Eye (tissue), 1 donor: ENCODE measurements at places on chromosomes 3 and 15.

- no peak for DNase-seq
These were observed 80.5 kb upstream of the PLXND1 start for GRCh38 chr3:129686941-129687340.

DNA sequence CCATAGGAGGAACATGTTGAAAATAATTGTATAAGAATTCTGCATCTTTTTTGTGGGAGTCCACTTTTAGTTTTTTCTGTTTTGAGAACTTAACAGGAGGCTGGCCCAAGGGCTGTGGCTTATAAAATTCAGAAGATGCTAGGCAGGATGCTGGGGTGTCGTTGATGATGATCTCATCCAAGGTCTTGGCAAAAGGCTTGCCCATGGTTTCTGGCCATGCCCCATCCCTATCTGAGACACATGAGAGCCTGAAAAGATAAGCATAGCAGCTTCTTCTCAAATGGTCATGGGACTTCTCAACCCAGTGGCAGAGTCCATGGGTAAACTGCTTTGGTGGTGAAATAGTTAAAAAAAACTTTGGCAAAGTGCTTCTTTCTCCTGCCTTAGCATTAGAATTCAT lies 35.2 kb downstream of the CMSS1 start:
- DNase-seq: no peak

- peak; percentile 3 for DNase-seq
These were observed 184.6 kb upstream of the GPR149 start for GRCh38 chr3:154614601-154615000.

GRCh38 chr15:73799466-73799865 lies 46.3 kb upstream of the INSYN1 start:
- no peak for DNase-seq

GRCh38 chr3:126522363-126522788 lies 1.6 kb upstream of the CHST13 start:
- DNase-seq: peak; percentile 89

GRCh38 chr3:80533553-80533952 lies 765.8 kb upstream of the ROBO1 start:
- DNase-seq: no peak

DNA sequence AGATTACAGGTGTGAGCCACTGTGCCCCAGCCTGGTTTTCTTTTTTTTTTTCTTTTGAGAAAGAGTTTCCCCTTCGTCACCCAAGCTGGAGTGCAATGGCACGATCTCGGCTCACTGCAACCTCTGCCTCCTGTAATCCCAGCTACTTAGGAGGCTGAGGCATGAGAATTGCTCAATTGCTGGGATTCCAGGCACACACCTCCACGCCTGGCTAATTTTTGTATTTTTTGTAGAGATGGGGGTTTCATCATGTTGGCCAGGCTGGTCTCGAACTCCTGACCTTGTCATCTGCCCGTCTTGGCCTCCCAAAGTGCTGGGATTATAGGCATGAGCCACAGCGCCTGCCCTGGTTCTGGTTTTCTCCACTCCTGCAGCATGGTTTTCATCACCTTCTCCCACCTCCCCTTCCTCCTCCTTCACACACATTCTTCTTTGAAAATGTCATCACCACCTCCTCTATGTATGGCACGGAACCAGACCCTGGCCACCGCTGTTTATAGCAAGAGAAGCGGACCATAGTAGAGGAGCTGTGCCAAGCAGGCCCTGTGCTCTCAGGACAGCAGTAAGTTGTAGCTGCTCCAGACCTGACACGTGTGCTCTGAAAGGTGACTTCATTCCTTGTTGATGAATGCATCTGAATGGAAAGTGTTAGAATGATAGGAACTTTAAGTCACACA lies 14.6 kb upstream of the AHSG start:
- DNase-seq: no peak

DNA sequence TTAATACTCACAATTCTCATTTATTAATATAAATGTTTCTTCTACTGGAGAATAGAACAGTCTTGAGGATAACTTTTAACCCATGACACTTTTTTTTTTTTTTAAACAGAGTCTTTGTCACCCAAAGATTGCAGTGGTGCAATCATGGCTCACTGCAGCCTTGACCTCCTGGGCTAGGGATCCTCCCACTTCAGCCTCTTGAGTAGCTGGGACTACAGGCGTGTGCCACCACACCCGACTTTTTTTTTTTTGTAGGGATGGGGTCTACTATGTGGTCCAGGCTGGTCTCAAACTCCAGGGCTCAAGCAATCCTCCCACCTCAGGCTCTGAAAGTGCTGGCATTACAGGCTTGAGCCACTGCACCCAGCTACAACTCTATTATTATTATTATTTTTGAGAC lies 34.5 kb downstream of the PIK3CB start:
- no peak for DNase-seq

DNA sequence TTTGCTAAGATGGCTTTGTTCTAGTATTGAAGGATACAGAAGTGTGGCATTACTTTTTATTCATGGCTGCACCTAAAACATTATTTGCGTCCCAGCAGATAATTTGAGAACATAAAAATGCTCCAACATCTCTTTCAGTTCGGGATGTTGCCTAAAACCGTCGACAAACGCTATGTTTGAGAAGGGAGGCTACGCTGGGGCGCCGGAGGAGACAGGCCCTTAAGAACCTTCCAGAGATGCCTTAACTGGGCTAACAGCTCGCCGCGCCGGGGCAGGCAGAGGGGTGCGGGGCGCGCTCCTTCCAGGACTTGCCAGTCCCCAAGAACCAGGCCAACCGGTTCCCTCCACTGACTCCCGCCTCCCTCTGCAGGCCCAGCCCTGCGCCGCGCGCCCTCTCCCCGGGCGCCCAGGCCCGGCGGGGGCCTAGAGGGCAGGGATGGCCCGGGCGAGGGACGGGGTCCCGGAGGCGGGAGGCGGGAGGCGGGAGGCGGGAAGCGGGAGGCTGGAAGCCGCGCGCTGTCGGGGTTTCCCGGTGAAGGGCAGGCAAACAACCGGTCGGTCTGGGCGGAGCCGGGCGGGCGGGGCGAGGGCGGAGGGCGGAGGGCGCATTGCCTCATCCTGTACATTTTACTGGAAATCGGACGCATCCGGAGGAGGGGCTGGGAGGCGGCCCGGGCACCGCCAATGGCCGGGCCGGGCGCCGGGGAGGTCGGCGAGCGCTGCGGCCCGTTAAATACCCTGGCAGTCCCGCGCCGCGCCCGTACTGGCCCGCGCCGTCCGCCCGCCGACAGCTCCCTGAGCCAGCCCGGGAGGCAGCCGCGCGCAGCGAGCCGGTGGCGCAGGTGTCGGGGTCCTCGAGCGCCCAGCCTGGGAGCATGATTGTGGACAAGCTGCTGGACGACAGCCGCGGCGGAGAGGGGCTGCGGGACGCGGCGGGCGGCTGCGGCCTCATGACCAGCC lies at the start of gene NFKBIZ:
NFKBIZ (plus strand) TSS at position 761 of the 960 bp plus-strand sequence; CDS start at position 876, 115 bp downstream.
- peak; percentile 94 for DNase-seq

DNA sequence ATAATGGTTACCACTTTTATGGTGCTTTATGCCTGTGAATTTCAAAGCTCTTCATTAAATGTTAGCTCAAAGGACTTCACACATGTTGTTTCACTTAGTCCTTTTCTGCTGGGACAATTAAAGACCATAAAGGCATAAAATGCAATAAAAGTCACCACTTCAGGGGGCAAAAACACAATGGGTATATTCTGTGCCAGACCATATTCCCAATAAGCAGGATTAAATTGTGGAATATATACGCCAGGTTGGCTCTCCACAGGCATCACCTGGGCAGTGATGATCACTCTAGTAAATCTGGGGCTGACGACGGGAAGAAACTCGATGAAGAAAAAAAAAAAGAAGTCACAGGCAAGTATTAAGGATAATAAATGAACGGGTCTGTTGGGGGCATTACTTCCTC lies 370.2 kb upstream of the CNTN4 start:
- DNase-seq: no peak

GRCh38 chr3:183129243-183129642 lies 29.9 kb upstream of the MCCC1 start:
- no peak for DNase-seq

- DNase-seq: peak; percentile 93
These were observed 287.5 kb downstream of the MAGI1 start for GRCh38 chr3:65751123-65751700.

DNA sequence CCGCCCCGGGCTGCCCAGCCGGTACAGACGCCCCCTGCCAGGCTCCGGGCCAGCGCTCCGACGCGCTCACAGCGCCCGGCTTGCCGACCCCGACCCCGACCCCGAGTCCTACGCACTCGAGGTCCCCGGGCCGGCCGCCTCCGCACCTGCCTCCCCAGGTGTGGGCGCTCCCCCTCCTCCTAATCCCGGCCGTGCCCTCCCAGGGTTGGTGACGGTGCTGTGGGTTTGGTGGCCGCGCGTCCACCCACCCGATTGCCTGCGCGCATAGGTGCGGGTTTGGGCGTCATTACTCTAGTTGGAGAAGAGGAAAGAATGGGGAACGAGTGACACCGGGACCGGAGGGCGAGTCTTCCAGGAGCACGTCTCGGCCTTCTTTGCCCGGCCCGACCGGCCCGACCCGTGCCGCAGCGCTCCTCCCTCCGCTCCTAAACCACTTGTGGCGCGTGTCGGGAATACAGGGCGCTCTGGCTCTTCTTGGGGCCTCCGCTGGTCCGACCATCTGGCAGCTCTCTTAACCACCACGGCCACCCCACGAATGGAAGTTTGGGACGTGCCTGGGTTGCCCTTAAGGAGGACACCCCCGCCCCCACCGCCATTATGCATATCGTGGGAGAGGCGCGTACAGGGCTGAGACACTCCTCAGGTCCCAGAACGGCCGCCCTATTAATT lies 810 bp upstream of the THRB start:
- DNase-seq: peak; percentile 84

- peak; percentile 16 for DNase-seq
These were observed 76.8 kb downstream of the ADCY5 start for GRCh38 chr3:123371859-123372685.
